ENCODE measurements at places on chromosomes 5 and 9.

- no peak for DNase-seq
Observed at GRCh38 chr5:21826884-21827283, 1026.3 kb downstream of the CDH12 start.

DNA sequence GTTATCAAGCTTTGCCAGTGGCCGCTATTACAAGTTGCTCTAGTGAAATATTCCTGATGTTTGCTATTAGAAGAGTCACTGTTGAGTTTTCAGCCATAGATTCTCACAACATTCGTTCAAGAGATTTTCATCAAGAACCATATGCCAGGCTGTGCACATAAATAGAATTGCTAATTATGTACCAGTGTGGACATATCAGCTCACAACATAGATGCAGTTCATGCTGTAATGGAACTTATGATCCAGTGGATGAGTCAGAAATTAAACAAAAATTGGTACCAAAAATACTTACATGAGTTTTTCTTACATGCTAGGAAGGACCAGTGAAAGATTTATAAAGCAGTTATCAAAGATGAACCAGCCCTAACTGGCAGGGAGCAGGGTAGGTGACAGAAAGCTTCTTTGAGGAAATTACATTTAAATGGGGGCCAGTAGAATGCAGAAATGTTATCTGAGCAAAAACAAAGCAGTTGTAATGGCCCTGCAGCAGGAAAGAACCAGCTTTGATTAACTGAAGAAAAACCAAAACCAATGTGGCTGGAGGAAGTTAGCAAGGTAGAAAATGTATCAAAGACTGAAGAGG, 404.2 kb downstream of the DNAH5 start:
- DNase-seq = no peak

- DNase-seq = no peak
Observed at GRCh38 chr5:164336906-164337305, 831.5 kb downstream of the MAT2B start.

GRCh38 chr5:88883059-88883835, at the start of gene MEF2C:
TSS of gene MEF2C (minus strand) at chr5:88883184. CDS start at chr5:88823788, 59,396 bp downstream.
- DNase-seq = peak; percentile 13

- DNase-seq = no peak
Observed at GRCh38 chr9:133063500-133064231, 1.9 kb downstream of the CEL start.

DNA sequence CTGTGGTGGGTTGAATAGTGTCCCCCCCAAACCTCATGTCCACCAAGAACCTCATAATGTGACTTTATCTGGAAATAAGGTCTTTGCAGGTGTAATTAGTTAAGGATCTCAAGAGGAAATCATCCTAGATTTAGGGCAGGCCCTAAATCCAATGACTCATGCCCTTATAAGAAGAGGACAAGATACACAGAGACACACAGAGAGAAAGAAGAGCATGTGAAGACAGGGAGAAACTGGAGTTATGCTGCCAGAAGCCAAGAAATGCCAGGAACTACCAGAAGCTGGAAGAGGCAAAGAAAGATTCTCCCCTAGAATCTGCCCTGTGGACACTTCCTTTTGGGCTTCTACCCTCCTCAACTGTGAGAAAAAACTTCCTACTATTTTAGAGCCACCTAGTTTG, 8.8 kb downstream of the FAM13B start:
- no peak for DNase-seq

DNA sequence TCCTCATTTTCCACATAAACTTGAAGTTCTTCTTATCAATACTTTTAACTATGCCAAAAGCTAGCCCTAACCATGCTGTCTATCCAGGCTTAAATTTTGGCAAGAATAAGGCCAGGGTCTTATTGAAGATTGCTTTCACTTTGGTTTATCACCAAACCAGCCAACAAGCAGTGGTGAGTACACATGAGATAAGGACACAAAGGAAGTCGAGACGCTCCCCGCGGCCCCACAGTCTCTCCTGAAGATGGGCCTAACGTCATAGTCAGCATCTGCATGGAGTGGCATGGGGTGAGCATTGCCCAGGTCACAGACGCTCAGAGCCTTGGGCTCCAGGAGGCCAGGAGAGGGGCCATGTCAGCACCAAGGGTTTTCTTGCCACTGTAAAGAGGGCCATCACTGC, 80.3 kb downstream of the ATPSCKMT start:
- DNase-seq = no peak

- DNase-seq = no peak
Observed at GRCh38 chr9:137278721-137279711, 1.5 kb downstream of the TOR4A start.

GRCh38 chr9:93907551-93908199, 47.5 kb downstream of the BARX1 start:
- no peak for DNase-seq

GRCh38 chr9:137423514-137424291, 510 bp downstream of the NOXA1 start:
- DNase-seq = peak; percentile 62

- no peak for DNase-seq
Observed at GRCh38 chr5:180424094-180424493, 70.1 kb upstream of the CNOT6 start.

DNA sequence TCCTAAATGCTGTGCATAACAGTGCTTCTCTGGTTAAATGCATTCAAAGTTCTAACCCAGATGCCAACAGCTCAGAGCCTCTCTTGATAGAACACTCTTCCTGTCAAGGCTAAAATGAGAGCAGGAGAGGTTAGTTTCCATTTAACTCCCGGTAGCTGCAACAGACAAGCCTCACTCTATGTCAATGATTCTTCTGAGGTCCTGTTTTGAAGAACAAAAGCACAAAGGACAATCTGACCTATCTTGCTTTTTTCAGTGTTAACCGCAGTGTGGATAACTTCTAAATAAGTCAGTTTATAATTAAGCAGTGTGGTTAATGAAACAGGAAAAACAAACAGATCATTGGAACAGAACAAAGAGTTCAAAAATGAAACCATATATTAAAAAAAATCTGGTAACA, 80.7 kb downstream of the ANKRD55 start:
- DNase-seq = no peak

- no peak for DNase-seq
Observed at GRCh38 chr5:140220032-140220697, 45.2 kb downstream of the CYSTM1 start.

GRCh38 chr9:8543219-8543618, 743.6 kb upstream of the DMAC1 start:
- DNase-seq = no peak

GRCh38 chr9:78320875-78321496, 24.1 kb downstream of the PSAT1 start:
- no peak for DNase-seq

DNA sequence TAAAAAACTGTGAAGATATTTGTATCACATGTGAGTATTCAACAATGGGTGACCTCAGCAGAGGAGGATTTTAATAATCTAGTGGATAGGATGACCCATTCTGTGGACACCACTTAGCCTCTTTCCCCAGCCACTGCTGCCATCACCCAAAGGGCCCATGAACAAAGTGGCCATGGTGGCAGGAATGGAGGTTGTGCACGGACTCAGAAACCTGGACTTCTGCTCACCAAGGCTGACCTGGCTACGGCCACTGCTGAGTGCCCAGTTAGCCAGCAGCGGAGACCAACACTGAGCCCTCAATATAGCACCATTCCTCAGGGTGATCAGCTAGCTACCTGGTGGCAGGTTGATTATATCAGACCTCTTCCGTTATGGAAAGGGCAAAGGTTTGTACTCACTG, 1410.4 kb upstream of the CDH9 start:
- no peak for DNase-seq

- peak; percentile 35 for DNase-seq
Observed at GRCh38 chr9:93569621-93570174, 6.7 kb upstream of the PHF2 start.

DNA sequence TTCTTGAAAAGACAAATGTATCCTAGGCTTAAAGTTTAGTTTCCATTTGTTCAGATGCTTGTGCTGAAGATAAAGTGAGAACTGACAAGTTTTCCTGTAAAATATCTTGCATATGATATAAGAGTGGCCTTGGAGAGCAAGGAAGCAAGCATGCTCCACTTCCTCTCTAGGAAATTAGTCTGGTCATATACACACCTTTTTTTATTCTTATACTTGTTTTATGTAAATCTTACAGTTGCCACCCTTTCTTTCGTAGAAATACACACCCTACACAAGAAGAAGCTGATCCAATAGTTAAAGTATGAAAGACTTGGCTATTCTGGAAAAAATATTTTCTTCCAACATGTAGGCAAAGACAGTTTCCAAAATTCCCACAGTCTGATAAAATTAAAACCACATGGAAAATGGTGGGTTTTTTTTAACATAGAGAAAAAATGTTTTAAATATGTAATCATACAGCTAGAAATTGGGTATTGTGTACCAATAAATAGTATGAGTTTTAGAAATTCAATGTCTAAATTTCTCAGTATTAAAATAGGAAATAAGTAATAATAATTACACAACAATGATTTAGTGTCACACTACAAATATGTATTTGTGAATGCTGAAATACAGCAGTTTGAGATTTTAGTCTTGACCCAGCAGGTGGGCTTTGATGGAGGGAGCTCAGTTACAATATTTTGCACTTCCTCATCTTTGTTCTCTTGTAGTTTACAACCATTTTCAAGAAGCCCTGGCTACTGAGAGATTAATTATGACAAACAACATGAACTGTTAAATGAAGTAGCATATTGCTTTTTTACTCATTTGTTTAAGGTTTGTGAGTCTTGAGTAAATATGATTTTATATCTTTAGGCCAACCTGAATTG, 185.7 kb upstream of the GNA14 start:
- DNase-seq = peak; percentile 46

- no peak for DNase-seq
Observed at GRCh38 chr9:106284296-106284695, 578.7 kb upstream of the ZNF462 start.

- DNase-seq = no peak
Observed at GRCh38 chr5:135662061-135662481, 83.3 kb upstream of the CXCL14 start.

GRCh38 chr5:148786456-148786855, 40.0 kb upstream of the ADRB2 start:
- DNase-seq = no peak

DNA sequence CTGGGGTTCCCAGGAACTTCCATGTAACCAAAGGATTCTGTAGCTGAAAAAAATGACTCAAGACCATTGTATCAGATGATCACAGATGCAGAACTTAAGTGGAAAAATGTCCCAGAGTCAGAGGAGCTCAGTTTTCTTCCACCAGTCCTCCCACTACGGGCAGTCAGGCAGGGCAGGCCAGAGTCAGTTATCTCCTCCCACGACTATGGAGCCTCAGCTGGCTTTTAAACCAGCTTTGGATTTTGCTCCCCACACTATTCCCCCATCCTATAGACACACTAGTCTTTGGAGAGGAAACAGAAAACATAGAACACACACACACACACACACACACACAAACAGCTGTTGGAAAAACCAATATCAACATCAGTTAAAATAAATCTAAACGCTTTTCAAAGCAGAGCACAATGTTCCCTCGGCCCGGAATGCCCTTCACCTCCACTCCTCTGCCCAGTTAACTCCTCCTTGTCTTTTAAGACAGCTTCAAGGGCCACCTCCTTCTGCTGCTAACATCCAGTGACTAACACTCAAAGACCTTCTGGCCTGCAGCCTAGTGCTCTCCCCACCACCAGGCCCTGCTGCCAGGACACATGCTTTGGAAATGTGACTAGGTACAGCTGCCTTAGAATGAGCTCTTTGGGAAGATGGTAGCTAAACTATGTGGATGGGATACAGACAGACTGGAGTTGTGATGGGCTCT, 56.8 kb downstream of the NIPAL4 start:
- no peak for DNase-seq

DNA sequence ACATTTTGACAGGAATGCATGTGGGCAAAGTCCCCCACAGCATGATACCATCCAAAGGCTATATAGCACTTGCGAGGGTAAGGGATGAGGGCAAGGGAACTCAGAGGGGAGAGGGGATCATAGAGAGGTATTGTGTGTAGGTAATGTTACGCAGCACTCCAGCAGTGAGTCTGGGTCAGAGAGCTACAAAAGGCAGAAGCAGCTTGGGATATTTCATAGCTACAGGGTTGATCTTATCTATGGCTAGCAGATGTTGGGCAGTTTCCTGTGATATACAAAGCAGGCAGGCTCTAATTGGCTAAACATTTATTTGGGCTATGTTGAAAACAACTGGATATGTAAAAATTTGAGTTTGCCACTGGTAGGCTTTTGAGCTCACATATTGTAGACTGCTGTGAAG, 17.8 kb upstream of the SLCO4C1 start:
- peak; percentile 80 for DNase-seq

- DNase-seq = no peak
Observed at GRCh38 chr9:69583645-69584234, 88.4 kb downstream of the APBA1 start.

DNA sequence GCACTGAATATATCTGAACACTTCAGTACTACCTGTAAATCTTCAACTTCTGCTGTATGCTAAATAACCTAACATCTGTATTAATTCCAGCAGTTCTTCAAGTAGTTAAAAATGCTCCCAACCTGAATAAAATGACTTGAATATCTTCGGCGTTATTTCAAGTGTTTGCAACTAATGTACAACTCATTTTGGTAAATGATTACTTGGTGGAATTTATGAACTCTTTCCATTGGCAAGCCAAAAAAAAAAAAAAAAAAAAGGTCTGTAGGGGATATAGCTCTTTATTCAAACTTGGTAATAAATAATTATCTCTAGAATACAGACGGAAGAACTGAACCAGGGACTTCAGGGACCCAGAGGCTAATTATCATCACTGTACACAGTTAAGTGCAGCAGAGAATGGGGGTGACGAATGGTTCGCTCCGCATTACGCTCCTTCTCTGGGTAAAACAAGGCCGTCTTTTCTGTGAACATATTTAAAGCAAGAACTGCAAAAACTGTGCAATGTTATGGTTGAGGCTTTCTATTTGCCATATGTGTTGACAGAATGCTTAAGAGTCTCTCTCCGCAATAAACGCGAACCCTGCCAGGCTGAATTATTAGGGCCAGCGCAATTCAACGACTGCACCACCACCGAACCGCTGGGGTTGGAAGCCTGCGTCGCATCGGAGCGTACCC, 1.9 kb upstream of the ERBIN start:
- DNase-seq = no peak

DNA sequence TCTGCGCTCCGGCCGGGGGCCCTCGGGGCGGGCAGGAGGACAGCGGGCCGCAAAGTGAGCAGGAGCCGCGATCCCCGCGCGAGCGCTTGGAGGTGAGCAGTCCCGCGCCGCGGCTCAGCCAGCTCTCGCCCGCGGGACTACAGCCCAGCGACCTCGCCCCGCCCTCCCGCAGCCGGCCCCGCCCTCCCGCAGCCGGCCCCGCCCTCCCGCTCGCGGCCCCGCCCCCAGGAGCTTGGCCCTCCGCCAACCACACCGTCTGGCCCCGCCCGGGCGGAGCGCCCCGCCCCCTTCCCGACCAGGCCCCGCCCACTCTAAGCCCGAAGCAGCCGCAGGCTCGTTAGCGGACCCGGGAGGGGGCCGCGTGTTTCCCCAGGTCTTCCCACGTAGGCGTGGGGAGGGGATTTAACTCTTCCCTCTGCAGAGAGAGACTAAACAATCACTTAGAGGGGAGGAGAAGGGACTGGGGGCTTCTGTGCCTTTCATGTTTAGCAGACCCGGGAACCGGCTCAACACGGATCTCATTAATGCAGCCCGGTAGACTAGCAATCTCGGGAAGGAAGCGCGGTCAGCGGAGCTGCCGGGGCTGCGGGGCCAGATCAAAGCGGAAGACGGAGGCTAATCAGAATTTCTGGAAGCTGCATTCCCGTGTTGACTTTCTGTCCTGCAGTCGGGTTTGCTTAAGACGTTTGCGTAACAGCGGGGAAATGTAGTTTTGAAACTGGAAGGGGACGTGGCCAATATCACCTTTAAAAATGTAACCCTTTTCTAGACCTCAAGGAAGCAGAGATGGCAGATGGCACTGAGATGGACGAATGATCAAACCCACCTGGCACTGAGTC, at the start of gene MYO10:
Gene MYO10 (minus strand): TSS at position 139 of the 839 bp plus-strand sequence. CDS start 480 bp downstream, outside the sequence.
- peak; percentile 63 for DNase-seq

- peak; percentile 9 for DNase-seq
Observed at GRCh38 chr5:74543162-74543995, 97.1 kb downstream of the ENC1 start.

Measured in NB4 (cell line).